ENCODE measurements at places on chromosomes 6 and 20.
A peak's percentile ranks its signal among the peaks of the same experiment; 100 is the strongest.

DNA sequence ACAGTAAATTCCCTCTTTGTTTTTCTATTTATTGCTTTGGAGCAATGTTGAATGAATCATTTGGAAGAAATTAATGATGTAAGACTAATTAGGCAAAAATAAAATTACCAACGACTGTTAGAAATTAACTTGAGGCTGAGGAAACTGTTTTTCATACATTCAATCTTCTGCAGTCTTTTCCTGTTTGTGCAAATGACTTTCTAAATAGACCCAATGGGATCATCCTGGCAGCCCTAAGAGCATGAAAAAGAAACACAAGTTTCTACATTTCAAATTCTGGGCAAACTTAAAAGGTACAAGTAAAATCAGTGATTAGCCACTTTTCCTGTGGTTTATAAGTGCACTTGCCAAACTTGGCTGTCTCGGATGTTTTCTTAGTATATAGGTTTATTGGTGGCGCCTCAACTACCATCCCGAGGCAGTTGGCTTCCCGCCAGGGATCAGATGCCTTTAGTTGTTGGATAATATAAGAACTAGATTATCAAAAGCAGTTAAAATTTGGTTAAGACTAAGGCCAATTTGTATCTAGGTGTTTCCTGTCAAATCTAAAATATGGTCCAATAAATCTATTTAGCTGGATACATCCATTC is 181.2 kb downstream of the ISM1 start:
- no peak for DNase-seq

DNA sequence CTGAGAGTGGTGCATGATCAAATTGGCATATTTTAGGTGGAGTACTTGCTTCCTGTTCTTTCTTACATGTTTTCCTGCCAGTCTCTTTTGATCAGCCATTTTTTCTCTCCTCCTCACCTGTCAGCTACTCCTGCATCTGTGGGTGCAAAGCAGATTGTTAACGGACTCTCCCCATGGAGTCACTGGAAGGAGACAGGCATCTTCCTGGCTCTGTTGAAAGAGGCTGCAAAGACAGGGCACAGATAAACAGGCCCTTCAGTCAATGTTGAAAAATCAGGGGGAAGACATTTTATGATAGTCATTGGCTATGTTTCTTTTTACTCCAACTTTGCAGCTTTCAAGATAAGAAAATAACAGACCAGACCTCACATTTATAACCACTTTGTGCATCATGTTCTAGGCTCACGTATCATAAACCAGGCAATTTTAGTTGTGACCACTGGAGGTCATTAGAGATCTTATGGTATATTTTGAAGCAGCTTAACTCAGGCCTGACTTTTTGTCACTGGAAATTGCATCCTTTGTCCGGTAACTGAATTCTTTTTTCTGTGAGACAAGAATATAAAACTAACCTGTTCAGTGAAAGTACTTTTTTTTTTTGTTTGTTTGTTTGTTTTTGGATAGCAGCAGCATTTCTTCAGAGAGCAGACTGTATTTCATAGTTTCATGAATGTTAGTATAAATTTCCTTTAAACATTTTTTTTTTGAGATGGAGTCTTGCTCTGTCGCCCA is 20.1 kb downstream of the ECT2L start:
- DNase-seq: peak; percentile 33

GRCh38 chr6:20402342-20403069 is 827 bp downstream of the E2F3 start:
- peak; percentile 55 for DNase-seq

- no peak for DNase-seq
These were observed 3.2 kb upstream of the REPS1 start for GRCh38 chr6:138991206-138991605.

- no peak for DNase-seq
These were observed 733.8 kb upstream of the GJE1 start for GRCh38 chr6:141398949-141399348.

Data from NCI-H524 (cell line).